Trophoblast cell (in vitro differentiated cells and primary cell): ENCODE measurements at places on chromosomes 16 and 17.

- no peak for DNase-seq
- no peak overlapping the region for H3K27ac ChIP-seq
- H3K36me3 ChIP-seq: no peaks in the 10 kb centered on the region
- no peak overlapping the region for H3K4me3 ChIP-seq
Observed at GRCh38 chr16:53855511-53855910, 151.6 kb downstream of the FTO start.

GRCh38 chr16:23408242-23408822, 44.7 kb downstream of the COG7 start:
- H3K4me3 ChIP-seq: no peak overlapping the region
- H3K36me3 ChIP-seq: peaks cover 23% of the 10 kb centered on the region
- no peak overlapping the region for H3K27ac ChIP-seq
- H3K27me3 ChIP-seq: no peaks in the 10 kb centered on the region
- no peaks in the 10 kb centered on the region for H3K4me1 ChIP-seq
- DNase-seq: no peak

GRCh38 chr17:75846692-75847613, 2.7 kb upstream of the UNC13D start:
- H3K27me3 ChIP-seq: no peaks in the 10 kb centered on the region
- H3K4me3 ChIP-seq: no peak overlapping the region
- peaks cover 54% of the 10 kb centered on the region for H3K36me3 ChIP-seq
- peaks cover 17% of the 10 kb centered on the region for H3K4me1 ChIP-seq
- DNase-seq: no peak

DNA sequence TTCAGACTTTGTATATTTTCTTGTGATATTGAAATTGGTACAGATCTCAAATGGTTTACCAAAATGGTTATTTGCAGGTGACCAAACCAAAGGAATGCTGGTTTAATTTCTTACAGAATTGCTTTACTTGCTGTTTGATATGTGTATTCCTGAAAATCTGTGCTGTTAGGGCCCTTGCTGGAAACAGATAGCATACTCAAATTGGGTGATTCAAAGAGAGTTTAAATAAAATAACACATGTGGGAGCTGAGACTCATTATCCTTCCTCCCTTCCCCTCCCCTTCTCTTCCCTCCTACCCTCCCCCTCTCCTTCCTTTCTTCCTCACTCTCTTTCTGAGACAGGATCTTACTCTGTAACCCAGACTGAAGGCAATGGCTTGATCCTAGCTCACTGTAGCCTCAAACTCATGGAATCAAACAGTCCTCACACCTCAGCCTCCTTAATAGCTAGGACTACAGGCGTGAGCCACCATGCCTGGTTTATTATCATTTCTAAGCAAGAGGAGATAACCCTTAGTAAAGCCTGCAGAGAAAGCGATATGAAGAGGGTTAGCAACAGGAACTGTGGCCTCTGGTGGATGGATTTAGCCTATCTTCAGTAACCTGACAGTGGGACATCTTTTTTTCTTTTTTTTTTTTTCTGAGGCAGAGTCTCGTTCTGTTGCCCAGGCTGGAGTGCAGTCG, 141.9 kb downstream of the BCAS3 start:
- H3K27ac ChIP-seq: no peak overlapping the region
- H3K36me3 ChIP-seq: no peaks in the 10 kb centered on the region
- no peaks in the 10 kb centered on the region for H3K4me1 ChIP-seq
- no peaks in the 10 kb centered on the region for H3K27me3 ChIP-seq

DNA sequence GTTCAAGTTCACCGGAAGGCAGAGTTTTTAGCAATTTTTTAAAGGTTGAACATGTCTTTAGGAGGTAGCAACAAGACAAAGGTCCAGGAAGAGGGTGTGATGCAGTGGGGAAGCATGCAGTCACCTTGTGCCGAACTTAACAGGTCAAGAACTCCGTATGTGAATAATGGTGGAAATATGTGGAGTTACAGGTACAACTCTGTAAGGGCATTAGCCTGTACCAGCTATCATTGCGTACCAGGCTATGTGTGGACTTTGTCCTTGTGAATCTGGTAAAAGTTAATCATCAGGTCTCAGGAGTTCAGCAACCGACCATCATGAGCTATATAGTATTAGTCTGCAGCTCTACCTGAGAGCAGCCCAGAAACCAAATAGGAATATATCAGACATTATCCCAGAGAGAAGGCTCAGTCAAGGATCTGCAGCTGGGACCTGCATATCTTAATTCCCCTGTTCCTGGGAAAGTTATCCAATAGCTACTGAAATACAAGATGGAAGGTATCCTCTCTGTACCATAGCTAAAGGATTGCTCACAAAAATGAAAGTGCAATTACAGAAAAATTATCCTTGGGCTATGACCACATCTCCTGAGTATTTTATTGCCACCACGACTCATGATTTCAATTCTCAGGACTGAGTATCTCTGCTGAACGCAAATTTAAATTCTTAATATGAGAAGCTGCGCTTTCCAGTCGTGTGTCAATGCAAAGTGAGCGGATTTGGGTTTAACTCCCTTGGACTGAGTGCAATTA, 469.3 kb downstream of the CDH13 start:
- H3K4me1 ChIP-seq: no peaks in the 10 kb centered on the region
- no peak for DNase-seq
- no peak overlapping the region for H3K27ac ChIP-seq
- H3K27me3 ChIP-seq: no peaks in the 10 kb centered on the region
- no peaks in the 10 kb centered on the region for H3K36me3 ChIP-seq

DNA sequence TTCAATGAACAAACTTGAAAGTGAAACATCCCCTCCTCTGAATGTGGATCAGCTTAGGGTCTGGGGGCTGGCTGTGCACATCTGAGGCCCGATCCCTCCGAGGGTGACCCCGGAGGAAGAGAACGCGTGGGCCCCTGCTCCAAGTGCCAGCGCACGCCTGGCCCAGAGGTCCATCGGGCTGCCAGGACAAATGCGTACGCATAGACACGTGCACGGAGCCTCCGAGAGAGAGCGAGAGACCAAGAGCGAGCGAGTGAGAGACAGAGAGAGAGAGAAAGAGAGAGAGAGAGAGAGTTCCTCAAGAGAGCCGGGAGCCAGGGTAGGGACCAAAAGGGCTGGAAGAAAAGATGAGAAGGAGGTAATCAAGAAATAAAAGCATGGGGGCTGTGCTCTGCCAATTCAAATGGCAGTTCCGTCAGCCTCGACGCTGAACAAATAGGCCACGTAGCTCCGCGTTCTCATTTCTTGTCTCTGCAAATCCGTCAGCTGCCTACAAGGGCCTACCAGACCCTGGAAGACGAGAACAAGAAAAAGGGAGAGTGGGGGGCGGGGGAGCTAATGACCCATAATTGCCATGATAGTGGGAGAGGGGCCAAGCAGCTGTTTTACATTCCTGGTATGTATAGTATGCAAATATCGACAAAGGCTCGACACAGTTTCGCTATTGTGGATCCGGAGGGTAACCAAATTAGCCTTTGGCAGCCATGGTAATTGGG, 435.3 kb upstream of the ZFHX3 start:
- H3K4me1 ChIP-seq: no peaks in the 10 kb centered on the region
- no peaks in the 10 kb centered on the region for H3K36me3 ChIP-seq
- H3K27me3 ChIP-seq: no peaks in the 10 kb centered on the region
- DNase-seq: no peak
- H3K27ac ChIP-seq: no peak overlapping the region

- no peak overlapping the region for H3K27ac ChIP-seq
- H3K36me3 ChIP-seq: no peaks in the 10 kb centered on the region
- H3K27me3 ChIP-seq: no peaks in the 10 kb centered on the region
- H3K4me1 ChIP-seq: no peaks in the 10 kb centered on the region
- no peak for DNase-seq
Observed at GRCh38 chr16:84234321-84235241, 5.2 kb downstream of the KCNG4 start.

- no peak overlapping the region for H3K27ac ChIP-seq
- no peak for DNase-seq
- no peaks in the 10 kb centered on the region for H3K27me3 ChIP-seq
Observed at GRCh38 chr17:78431692-78431958, 53.2 kb downstream of the PGS1 start.

GRCh38 chr16:11530171-11530940, 56.4 kb downstream of the LITAF start:
- H3K4me1 ChIP-seq: no peaks in the 10 kb centered on the region
- no peak overlapping the region for H3K27ac ChIP-seq
- no peaks in the 10 kb centered on the region for H3K36me3 ChIP-seq
- H3K27me3 ChIP-seq: no peaks in the 10 kb centered on the region
- no peak overlapping the region for H3K4me3 ChIP-seq

GRCh38 chr17:68184816-68185436, 62.9 kb upstream of the AMZ2 start:
- no peak overlapping the region for H3K27ac ChIP-seq
- no peaks in the 10 kb centered on the region for H3K36me3 ChIP-seq
- H3K4me3 ChIP-seq: no peak overlapping the region
- H3K27me3 ChIP-seq: no peaks in the 10 kb centered on the region
- no peak for DNase-seq
